ENCODE measurements at places on chromosomes 2 and 18. TPM values are rescaled to one million over a fixed set of nuclear protein-coding genes. Genes with fewer than 3 reads are reported as not detected.

DNA sequence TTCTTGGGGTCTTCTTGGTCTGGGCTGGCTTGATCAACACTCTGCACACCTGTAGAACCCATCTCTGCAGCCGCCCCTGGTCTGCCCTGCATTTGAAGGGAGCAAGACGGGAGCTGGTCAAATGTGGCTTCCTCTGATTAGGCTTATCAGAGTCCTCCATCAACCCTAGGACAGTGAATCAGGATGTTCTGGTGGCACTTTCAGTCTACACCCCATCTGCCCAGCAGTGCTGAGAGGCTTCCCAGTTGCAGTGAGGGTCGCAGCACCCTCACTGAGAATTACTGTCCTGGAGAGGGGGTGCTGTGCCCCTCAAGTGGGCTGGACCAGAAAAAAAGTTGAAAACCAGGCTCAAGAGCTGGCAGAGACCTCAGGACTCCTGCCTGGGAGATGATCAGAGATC is 152.9 kb downstream of the DYSF start:
- no peaks in the 10 kb centered on the region for H3K27me3 ChIP-seq
- DNase-seq = no peak
- H3K36me3 ChIP-seq = no peaks in the 10 kb centered on the region
- no peaks in the 10 kb centered on the region for H3K4me1 ChIP-seq
- H3K4me3 ChIP-seq = no peak overlapping the region
- no peak overlapping the region for H3K27ac ChIP-seq

GRCh38 chr2:238370094-238370822 is 49.9 kb downstream of the TRAF3IP1 start:
- no peaks in the 10 kb centered on the region for H3K27me3 ChIP-seq
- H3K27ac ChIP-seq = no peak overlapping the region
- H3K4me1 ChIP-seq = peaks cover 3% of the 10 kb centered on the region
- H3K4me3 ChIP-seq = no peak overlapping the region
- peak; percentile 12 for DNase-seq

- DNase-seq = no peak
- no peak overlapping the region for H3K27ac ChIP-seq
- H3K27me3 ChIP-seq = no peaks in the 10 kb centered on the region
- no peaks in the 10 kb centered on the region for H3K36me3 ChIP-seq
- no peak overlapping the region for H3K4me3 ChIP-seq
These were observed 251.6 kb upstream of the APCDD1 start for GRCh38 chr18:10202845-10203321.

ITPRIPL1 gene
- 21.2 TPM for total RNA-seq

- no peaks in the 10 kb centered on the region for H3K36me3 ChIP-seq
- DNase-seq = no peak
- H3K4me1 ChIP-seq = no peaks in the 10 kb centered on the region
- no peak overlapping the region for H3K27ac ChIP-seq
- no peaks in the 10 kb centered on the region for H3K27me3 ChIP-seq
These were observed 101.5 kb downstream of the KCNF1 start for GRCh38 chr2:11013196-11013595.

DNA sequence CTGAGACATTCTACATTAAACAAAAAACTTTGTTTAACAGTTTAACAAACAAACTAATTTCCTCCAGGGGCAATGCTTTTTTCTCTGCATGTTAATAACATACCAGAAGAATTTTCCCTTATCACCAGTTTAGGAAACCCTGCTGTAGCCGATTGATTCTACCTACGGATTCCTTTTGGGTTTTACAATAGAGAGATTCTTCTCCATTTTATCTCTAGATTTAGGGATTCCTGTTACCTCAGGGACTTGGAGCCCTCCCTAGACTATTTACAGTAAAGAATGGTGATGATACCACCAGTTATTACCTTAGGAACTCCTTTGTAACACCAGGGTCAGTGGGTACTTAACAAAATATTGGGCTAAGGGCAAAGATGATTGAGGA is 5.3 kb upstream of the ERICH2 start:
- no peaks in the 10 kb centered on the region for H3K36me3 ChIP-seq
- no peak for DNase-seq
- no peak overlapping the region for H3K4me3 ChIP-seq
- no peak overlapping the region for H3K27ac ChIP-seq

DNA sequence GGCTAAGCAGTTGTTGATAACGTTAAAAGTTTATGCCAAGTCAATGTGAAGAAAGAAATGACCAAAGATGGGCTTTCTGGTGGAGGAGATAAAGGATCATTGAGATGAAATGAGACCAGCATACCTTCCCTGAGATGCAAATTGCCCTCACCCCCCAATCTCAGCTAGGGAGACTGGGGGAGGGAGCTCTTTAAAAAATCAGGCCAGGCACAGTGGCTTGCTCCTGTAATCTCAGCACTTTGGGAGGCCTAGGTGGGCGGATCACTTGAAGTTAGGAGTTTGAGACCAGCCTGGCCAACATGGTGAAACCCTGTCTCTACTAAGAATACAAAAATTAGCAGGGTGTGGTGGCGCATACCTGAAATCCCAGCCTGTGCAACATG is 30.9 kb upstream of the KCMF1 start:
- H3K27ac ChIP-seq = peak overlapping the region; percentile 13
- peak; percentile 48 for DNase-seq
- peak overlapping the region; percentile 4 for H3K4me3 ChIP-seq
- peaks cover 25% of the 10 kb centered on the region for H3K4me1 ChIP-seq

MROH2A gene
- 2.6 TPM for total RNA-seq

PCGF1 gene
- total RNA-seq = 44.8 TPM

GRCh38 chr2:53422979-53423378 is 344.6 kb upstream of the CHAC2 start:
- no peak overlapping the region for H3K27ac ChIP-seq
- no peaks in the 10 kb centered on the region for H3K27me3 ChIP-seq
- H3K4me3 ChIP-seq = no peak overlapping the region
- peak; percentile 85 for DNase-seq
- no peaks in the 10 kb centered on the region for H3K36me3 ChIP-seq

DNA sequence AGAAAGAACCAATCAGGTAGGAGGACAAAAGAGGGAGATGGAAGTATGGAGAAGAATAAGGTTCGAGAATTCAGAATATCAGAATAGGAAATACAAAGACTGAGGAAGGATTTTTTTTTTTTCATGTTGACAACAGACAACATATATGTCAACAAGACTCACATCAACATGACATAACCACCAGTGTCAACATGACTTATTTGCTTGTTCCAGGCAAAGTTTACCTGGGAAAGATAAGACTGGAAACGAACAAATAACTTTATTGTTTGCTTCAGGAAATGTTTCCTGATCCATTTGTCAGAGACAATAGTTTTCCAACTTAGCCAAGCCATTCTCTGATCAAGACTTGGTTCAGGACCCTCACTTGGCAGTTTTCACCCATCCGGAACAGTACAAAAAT is 321.9 kb upstream of the NETO1 start:
- H3K27ac ChIP-seq = no peak overlapping the region
- H3K36me3 ChIP-seq = no peaks in the 10 kb centered on the region
- no peaks in the 10 kb centered on the region for H3K4me1 ChIP-seq
- DNase-seq = no peak

DNA sequence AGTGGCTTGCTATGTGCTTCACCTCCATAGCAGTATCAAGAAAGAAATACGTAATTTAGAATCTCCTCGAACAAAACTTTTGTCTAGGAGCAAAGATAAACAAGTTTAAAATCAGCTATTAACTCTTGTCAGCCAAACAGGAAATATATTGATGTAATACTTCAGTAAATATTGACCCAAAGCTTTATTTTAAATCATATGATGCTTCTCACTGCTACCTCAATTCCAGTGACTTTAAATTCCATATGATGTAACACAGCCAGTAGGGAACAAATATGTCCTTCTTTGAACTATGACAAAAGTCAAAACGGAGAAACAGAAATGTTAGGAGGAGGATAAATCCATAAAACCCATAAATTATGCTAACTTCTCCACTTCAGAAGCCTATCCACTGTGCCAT is 7.2 kb downstream of the RNF103 start:
- peaks cover 49% of the 10 kb centered on the region for H3K4me1 ChIP-seq
- no peak for DNase-seq
- no peak overlapping the region for H3K4me3 ChIP-seq
- no peak overlapping the region for H3K27ac ChIP-seq
- H3K36me3 ChIP-seq = peaks cover 56% of the 10 kb centered on the region

- H3K27ac ChIP-seq = no peak overlapping the region
- DNase-seq = no peak
- H3K4me1 ChIP-seq = no peaks in the 10 kb centered on the region
These were observed 26.3 kb downstream of the ASAP2 start for GRCh38 chr2:9232886-9233285.

- no peak overlapping the region for H3K4me3 ChIP-seq
- no peaks in the 10 kb centered on the region for H3K36me3 ChIP-seq
- no peaks in the 10 kb centered on the region for H3K4me1 ChIP-seq
- no peak for DNase-seq
- no peaks in the 10 kb centered on the region for H3K27me3 ChIP-seq
These were observed 522.7 kb downstream of the THSD7B start for GRCh38 chr2:137287913-137288639.

MALL gene
- not detected for total RNA-seq

Data from Karpas-422 (cell line).